CD4-positive, alpha-beta T cell treated with Interleukin-15 for 4 hours (primary cell): ENCODE measurements at places on chromosomes 4 and X.
A peak's percentile ranks its signal among the peaks of the same experiment; 100 is the strongest.

- DNase-seq = no peak
These were observed 50.8 kb upstream of the GNPDA2 start for GRCh38 chr4:44777115-44777514.

GRCh38 chrX:2967998-2968909, 38.1 kb upstream of the ARSH start:
- no peak for DNase-seq

DNA sequence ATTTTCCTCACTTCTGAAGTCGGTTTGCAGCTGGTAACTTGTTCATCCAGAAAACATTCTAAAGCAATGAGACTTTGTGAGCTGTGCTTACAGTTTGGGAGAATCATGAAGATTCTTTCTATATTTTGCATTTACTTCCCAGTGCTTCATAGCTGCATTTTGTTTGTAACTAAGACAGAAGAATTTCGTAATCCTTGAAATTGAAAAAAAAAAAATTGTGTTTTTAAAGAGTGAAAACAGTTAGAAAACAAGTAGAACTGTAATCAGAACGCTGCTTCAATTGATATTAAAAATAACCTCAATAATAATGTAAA, 392.4 kb downstream of the UNC5C start:
- no peak for DNase-seq

GRCh38 chr4:176814770-176815169, 22.0 kb upstream of the VEGFC start:
- no peak for DNase-seq

DNA sequence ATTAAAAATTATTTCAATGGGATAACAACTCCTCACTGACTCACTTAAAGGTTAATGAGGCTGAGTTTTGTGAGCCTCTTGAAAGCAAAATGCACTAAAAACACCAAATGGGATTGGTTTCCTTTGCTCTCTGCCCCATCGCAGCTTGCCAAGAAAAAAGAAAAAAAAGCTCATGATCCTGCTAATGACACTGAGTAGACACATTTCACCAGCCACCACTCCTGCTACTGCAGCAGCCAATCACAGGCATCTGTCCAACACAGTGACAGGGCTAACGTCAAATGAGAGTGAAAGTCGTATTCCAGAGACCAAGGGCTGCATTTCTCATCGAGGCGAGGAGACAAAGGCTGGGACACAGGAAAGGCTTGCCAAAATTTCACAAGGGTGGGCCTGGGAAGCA, 5.2 kb downstream of the APBB2 start:
- no peak for DNase-seq

DNA sequence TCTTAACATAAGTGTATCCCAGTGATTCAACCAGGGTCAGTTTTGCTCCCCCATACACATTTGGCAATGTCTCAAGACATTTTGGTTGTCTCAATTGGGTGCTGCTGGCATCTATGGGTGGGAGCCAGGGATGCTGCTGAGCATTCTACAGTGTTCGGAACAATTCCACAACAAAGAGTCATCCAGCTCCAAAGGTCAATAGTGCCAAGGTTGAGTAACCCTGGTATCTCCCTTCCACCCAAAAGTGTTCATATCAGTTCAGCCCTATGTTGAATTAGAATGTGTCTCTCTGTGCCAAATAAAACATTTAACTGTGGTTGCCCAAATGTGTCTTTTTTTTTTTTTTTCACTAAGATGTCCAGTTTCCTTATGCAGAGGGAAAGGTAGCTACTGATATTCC, 129.4 kb upstream of the RAI2 start:
- DNase-seq = no peak

DNA sequence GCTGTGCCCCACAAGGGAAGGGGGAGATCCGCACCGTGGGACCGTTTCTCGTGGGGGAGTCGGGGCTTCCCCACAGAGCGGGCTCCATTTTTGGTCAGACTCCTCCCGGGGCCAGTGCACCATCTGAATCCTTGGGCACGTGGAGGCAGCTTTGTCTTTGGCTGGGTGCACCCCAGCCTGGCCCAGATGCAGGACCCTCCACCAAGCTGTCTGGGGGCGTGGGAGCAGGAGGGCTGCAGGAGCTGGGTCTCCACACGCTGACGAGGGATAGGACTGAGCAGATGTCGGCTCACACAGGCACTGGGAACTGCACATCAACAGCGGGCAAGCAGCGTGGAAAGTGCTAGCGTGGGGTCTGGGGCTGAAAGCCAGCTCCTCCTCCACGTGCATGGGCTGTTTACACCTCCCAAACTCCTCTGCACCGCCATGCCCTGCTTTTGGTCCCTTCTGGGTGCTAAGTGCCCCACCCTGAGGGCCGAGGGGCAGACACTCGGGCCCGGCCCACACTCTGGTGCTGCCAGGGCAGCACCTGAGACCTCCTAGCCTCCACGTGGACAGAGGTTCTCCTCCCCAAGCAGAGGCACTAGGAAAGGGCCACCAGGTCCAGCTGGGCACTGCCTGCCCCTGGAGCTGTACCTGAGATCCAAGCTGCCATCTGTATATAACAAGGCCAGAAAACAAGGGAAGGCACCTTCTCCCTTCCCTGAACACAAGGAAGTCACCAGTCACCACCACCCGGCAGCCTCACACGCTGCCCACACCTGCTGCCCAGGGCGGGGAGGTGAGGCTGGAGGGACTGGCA, 13.8 kb downstream of the DGKQ start:
- no peak for DNase-seq

- no peak for DNase-seq
These were observed 22.4 kb upstream of the RBPJ start for GRCh38 chr4:26298198-26298947.

- DNase-seq = no peak
These were observed 411.7 kb downstream of the ARHGAP24 start for GRCh38 chr4:85886665-85887064.

DNA sequence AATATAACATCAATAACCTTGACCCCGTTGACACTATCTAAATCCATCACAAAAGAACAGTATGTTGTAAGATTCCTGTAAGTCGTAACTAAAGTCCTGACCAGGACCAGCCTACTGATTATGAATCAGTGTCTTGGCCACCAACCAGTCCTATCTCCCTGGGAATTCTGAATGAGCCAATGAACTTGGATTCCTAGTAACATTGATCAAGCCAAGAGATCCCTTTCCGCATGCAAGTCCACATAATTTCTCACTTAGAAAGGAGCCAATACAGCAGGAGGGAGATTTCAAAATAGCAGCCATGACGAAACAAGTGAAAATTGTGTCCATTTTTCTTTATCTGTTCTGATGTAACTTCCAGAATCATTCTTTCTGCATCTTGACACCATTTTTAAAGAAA, 9.5 kb downstream of the XPNPEP2 start:
- DNase-seq = no peak

DNA sequence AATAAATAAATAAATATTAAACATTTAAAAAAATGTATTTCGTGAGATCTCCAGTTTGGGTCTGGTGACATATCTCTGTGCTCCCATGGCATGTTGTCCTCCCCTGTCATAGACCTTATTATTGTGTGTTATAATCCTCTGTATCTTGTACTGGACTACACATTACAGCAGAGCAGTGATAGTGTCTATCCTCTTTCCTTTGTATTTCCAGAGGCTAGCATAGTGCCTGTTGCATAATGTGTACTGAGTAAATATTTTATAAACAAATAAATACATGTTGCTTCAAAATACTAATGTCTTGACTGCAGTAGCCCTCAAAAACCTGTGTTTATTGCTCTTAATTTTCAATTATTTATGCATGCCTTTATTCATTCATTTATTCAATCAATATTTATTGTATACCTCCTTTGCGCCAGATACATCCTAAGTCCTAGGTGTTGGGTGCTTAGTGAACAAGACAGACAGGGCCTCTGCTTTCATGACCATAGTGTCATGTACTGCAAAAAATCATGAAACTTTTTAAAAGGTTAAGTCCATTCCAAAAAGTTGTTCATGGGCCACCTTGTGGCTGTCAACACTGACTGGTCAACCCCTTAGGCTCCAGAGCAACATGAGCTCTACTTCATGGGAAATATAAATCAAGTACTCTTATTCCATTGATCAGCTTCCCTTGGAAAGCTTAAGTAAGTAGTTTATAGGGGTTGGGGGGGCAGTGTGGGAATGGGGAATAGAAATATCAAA, 303.9 kb downstream of the IQCM start:
- no peak for DNase-seq

DNA sequence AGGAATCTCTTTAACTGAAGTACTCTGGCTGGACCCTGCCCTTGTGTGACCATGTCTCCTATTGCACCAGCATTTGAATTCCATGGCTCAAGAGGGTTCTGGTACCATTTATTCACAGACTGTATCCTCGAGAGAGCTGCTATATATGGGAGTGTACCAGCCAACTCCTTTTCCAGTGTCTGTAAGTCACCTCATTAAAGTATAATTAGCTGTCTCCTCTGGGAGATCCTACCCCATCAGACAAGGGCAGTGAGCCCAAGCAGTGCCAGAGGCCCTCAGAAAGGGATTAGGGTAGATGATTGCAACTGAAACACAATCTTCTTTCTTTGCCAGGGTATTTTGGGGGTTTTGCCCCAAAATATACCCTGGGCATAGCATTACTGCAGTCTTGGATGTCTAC, 31.6 kb downstream of the GNL3L start:
- no peak for DNase-seq

- no peak for DNase-seq
These were observed 57.2 kb downstream of the AFF1 start for GRCh38 chr4:86991994-86992393.

DNA sequence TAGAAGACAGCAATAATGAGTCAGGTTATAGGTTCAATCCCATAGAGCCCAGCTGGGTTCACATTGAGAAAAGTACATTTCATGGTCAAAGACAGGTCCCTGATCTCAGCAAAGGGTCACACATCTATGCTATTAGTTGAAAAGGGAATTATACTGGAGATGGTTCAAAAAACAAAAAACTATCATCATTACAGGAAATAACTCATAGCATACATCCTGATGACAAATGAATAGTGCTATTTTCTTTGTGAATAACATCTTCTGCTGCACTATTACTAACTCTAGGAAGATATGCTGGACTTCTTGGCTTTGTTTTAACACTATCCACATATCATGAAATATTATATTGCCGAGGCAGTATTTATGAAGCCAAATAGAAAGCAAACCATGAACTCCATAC, 202.5 kb upstream of the MAB21L2 start:
- no peak for DNase-seq

DNA sequence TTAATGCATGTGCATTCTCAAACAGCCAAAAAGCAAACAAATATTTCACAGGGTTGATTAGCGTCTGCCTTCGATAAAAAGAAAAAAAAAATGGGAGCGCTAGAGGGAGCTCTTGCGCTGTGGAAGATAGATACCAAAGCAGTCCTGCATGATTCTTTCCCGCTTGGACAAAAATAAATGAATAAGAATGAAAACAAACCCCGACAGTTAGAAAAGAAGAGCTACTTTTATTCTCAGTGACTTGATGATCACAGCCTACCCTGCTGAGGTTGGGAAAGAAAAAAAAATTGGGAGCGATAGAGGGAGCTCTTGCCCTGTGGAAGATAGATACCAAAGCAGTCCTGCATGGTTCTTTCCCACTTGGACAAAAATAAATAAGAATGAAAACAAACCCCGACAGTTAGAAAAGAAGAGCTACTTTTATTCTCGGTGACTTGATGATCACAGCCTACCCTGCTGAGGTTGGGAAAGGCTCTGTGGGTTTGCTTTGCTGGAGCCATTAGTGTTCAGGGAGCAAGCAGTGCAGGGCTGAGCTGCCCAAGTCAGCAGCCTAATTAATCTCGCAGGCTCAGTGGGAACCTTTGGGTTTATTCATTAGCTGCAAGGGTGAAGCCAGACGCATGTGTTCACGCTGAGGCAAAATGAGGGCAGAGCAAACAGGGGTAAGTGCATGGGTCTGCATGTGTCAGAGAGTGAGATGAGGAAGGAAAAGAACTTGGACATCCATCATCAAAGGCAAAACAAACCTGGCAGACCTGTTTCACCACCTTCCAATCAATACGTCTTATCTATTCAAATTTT, 249.3 kb upstream of the PRKX start:
- DNase-seq = no peak

- no peak for DNase-seq
These were observed 378.6 kb upstream of the ANXA10 start for GRCh38 chr4:167713756-167714155.

- DNase-seq = no peak
These were observed 24.0 kb downstream of the NPY5R start for GRCh38 chr4:163367651-163368050.

GRCh38 chrX:10111364-10112148, 45.2 kb upstream of the CLCN4 start:
- peak; percentile 65 for DNase-seq

DNA sequence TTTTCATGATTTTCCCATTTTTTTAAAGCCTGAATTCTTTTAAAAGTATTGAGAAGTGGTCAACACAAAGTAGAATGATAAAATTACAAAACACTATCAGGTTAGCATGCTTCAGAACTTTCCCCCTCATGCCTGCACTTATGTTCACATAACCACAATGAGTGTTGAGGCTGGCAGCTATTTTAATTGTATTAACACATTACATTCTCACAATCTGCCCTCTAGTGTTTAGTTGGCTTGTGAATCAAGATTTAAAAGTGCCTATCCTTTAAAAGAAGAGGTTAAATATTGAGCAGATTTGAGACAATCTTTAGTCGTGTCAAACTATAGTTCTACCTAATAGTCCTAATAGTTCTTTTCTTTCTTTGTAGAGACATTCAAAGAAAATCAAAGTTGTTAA, 93.6 kb upstream of the NAP1L5 start:
- DNase-seq = no peak

- DNase-seq = no peak
These were observed 3.1 kb downstream of the MTMR1 start for GRCh38 chrX:150696331-150696730.

- no peak for DNase-seq
These were observed 140.4 kb downstream of the MID1IP1 start for GRCh38 chrX:38941675-38942074.

- DNase-seq = no peak
These were observed 176.1 kb downstream of the CORIN start for GRCh38 chr4:47661741-47662140.

- no peak for DNase-seq
These were observed 113.7 kb upstream of the TSPAN5 start for GRCh38 chr4:98771959-98772632.

- DNase-seq = no peak
These were observed 21.2 kb upstream of the MSX1 start for GRCh38 chr4:4838051-4838935.

- no peak for DNase-seq
These were observed 269.1 kb upstream of the ZFP42 start for GRCh38 chr4:187726485-187726884.

DNA sequence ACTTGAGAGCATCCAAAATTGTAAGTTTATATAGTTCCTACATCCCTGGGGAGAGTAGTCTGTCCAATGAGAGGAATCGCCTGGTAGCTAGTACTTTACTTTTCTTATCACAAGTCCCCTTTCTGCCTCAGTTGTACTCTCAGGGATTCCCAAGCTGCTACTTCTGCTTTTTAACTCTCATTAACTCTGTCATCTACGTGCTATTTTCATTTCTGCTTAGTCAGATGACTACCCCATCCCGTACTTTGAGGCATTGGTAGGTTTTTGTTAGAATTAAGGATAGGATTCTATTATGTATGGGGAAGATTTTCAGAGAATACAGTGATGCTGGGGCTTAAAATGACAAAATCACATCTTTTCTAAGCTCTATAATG, 24.7 kb downstream of the RBPJ start:
- no peak for DNase-seq

GRCh38 chrX:100083211-100083610, 326.9 kb downstream of the PCDH19 start:
- DNase-seq = no peak
